ENCODE measurements at places on chromosomes 16 and 17. TPM values are rescaled to one million over a fixed set of nuclear protein-coding genes. Genes with fewer than 3 reads are reported as not detected.

- no peak for DNase-seq
- H3K36me3 ChIP-seq: peaks cover 14% of the 10 kb centered on the region
- H3K27me3 ChIP-seq: no peaks in the 10 kb centered on the region
Measured at GRCh38 chr16:75206749-75207451, at the start of gene CTRB2. CTRB2 (minus strand) TSS chr16:75207161; CDS start chr16:75207141, 20 bp downstream.

GRCh38 chr17:62321451-62321850, 58.9 kb upstream of the EFCAB3 start:
- no peak overlapping the region for H3K4me3 ChIP-seq
- H3K27me3 ChIP-seq: peaks cover 57% of the 10 kb centered on the region
- no peaks in the 10 kb centered on the region for H3K36me3 ChIP-seq
- H3K4me1 ChIP-seq: no peaks in the 10 kb centered on the region
- DNase-seq: no peak

DNA sequence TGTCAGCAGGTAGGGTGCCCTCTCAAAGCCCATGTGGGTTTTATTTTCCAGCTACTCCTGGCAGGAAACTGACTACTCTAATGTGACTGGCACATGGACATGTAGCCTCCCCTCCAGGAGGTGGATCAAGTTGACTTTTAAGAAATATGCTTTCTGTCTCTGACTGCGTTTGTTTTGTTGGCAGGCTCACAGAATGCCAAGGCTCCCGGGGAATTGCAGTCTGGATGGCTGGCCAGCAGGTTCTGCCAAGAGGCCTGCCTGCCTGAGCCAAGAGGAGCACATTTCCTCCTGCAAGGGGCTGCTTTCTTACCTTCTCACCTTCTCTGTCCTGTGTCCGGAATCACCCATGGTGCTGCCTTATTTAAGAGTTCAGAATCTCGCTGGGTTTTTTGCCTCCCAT, 217.3 kb upstream of the ERCC4 start:
- H3K4me3 ChIP-seq: no peak overlapping the region
- no peaks in the 10 kb centered on the region for H3K4me1 ChIP-seq
- no peak overlapping the region for H3K27ac ChIP-seq
- no peaks in the 10 kb centered on the region for H3K36me3 ChIP-seq
- DNase-seq: no peak
- H3K27me3 ChIP-seq: no peaks in the 10 kb centered on the region

DNA sequence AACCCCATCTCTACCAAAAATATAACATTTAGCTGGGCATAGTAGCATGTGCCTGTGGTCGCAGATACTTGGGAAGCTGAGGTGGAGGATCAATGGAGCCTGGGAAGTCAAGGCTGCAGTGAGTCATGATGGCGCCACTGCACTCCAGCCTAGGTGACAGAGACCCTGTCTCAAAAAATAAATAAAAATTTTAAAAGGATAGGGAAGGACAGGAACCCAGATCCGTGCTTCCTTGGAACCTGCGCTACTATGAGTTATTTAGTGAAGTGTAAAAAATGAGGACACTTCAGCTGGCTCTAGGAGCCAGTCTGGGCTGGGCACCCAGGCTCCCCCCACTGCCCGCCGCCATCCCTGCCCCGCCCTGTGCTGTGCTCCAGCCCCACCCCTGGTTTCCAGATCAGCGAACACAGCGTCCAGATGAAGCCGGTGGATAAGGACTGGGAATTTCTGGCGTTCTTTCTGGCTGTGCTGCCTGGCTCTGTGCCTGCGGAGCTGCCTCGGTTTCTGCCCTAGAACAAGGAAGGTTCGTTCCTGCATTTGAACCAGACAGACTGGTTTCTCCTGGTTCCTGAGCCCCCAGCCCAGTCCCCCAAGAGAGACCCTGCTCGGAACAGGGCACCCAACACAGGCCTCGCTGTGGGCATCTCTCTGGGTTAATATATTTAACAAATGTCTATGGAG, 18.5 kb downstream of the PLLP start:
- peak overlapping the region; percentile 32 for H3K4me3 ChIP-seq
- peaks cover 19% of the 10 kb centered on the region for H3K36me3 ChIP-seq
- H3K4me1 ChIP-seq: peaks cover 57% of the 10 kb centered on the region

Gene OR1A1
- total RNA-seq: not detected

Gene ACSM2A
- total RNA-seq: not detected

All from Calu3 (cell line).